ENCODE measurements at places on chromosomes 11 and 22. TPM values are rescaled to one million over a fixed set of nuclear protein-coding genes. Genes with fewer than 3 reads are reported as not detected.
A peak's percentile ranks its signal among the peaks of the same experiment; 100 is the strongest.

DNA sequence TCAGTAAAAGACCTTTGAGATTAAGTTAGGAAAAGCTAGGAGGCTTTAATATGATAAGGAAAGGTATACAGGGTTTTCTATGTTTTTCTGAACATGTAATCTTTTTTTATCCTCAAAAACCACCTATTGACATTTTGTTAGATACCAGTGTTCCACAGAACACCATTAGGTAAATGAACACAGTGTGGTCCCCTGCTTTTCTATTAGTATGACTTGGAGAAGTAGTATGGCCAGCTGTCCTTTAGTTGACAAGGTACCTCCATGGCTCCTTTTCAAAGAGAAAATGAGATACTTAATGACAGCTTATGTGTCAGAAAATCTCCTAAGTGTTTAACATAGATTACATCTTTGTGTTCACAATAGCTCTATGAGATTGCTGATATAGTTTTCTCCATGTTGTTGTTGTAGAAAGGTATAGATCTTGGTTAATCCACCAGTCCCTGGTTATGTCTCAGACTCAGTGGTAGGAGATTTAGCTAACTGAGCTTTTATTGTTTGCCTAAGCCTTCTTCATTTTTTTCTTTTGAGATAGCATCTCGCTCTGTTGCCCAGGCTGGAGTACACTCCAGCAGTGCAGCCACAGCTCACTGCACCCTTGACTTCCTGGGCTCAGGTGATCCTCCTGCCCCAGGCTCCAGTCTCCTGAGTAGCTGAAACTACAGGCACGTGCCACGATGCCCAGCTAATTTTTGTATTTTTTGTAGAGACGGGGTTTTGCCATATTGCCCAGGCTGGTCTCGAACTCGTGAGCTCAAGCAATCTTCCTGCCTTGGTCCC is 46.0 kb downstream of the STIM1 start:
- H3K27ac ChIP-seq = no peak overlapping the region
- H3K36me3 ChIP-seq = no peaks in the 10 kb centered on the region
- H3K27me3 ChIP-seq = no peaks in the 10 kb centered on the region
- H3K4me3 ChIP-seq = peak overlapping the region; percentile 2
- H3K4me1 ChIP-seq = peaks cover 59% of the 10 kb centered on the region

OR51B5 gene
- total RNA-seq = not detected

GRCh38 chr11:81380395-81380794 is 1353.3 kb downstream of the FAM181B start:
- no peak overlapping the region for H3K4me3 ChIP-seq
- no peaks in the 10 kb centered on the region for H3K4me1 ChIP-seq
- H3K27ac ChIP-seq = no peak overlapping the region
- no peaks in the 10 kb centered on the region for H3K27me3 ChIP-seq

TALDO1 gene
- total RNA-seq = 68.3 TPM

- no peaks in the 10 kb centered on the region for H3K4me1 ChIP-seq
- H3K27ac ChIP-seq = no peak overlapping the region
- no peaks in the 10 kb centered on the region for H3K27me3 ChIP-seq
- no peak for DNase-seq
- H3K36me3 ChIP-seq = no peaks in the 10 kb centered on the region
These were observed 125.0 kb upstream of the ARHGAP42 start for GRCh38 chr11:100562128-100562527.

DNA sequence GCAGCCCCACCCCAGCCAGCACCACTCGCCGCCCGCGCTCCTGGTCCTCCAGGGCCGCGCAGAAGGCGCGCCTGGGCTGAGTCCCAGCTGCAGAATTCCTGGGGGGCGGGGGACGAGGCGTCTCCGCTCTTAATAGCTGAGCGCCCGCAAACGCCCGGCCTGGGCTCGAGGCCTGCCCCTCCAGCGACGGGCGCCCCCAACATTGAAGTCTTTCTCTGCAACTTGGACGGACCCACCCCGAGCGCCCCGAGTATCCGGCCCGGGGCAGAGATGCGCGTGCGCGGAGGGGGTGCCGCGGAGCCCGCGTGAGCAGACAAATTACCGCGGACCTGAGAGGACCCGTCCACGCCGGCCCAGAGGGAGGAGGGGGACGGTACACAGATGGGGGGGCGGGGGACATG is 6.7 kb upstream of the SYT7 start:
- peaks cover 12% of the 10 kb centered on the region for H3K4me1 ChIP-seq
- H3K4me3 ChIP-seq = no peak overlapping the region
- H3K27ac ChIP-seq = no peak overlapping the region
- DNase-seq = peak; percentile 32

DNA sequence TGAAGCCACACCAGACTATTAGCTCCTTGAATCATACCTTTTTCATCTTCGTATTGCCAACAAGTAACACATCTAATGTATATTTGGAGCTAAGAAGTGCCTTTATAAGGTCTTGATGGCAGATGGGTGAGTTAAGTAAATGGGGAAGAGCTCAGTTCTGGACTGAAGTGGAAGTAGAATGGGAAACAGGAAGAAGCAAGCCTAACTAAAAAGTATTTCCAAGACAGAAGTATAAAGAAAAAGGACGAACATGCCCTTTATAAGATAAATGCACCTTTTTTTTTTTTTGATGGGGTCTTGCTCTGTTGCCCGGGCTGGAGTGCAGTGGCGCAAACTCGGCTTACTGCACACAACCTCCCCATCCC is 14.5 kb downstream of the CRTAM start:
- peaks cover 3% of the 10 kb centered on the region for H3K4me1 ChIP-seq
- H3K27me3 ChIP-seq = peaks cover 4% of the 10 kb centered on the region
- H3K4me3 ChIP-seq = no peak overlapping the region
- no peak overlapping the region for H3K27ac ChIP-seq

SHANK3 gene
- 0.67 TPM for total RNA-seq

- H3K27me3 ChIP-seq = peaks cover 15% of the 10 kb centered on the region
- peaks cover 43% of the 10 kb centered on the region for H3K4me1 ChIP-seq
- peak; percentile 78 for DNase-seq
These were observed at the start of gene APBB1 for GRCh38 chr11:6419009-6419631. Gene APBB1, minus strand, starts transcription at chr11:6419094. Its CDS starts 7,747 bp downstream, at chr11:6411347.

- no peaks in the 10 kb centered on the region for H3K27me3 ChIP-seq
- H3K27ac ChIP-seq = no peak overlapping the region
- no peaks in the 10 kb centered on the region for H3K4me1 ChIP-seq
- H3K36me3 ChIP-seq = peaks cover 19% of the 10 kb centered on the region
- H3K4me3 ChIP-seq = no peak overlapping the region
These were observed 56.7 kb downstream of the CTSC start for GRCh38 chr11:88280673-88281316.

FADS1 gene
- total RNA-seq = 9.1 TPM

- peaks cover 33% of the 10 kb centered on the region for H3K4me1 ChIP-seq
- H3K36me3 ChIP-seq = no peaks in the 10 kb centered on the region
- DNase-seq = no peak
- no peak overlapping the region for H3K4me3 ChIP-seq
- no peak overlapping the region for H3K27ac ChIP-seq
These were observed 22.6 kb upstream of the CCDC134 start for GRCh38 chr22:41777749-41778425.

Measured in CD4-positive, CD25-positive, alpha-beta regulatory T cell (primary cell).